Femur (tissue), 1 donor: ENCODE measurements at places on chromosomes 1 and 21.

DNA sequence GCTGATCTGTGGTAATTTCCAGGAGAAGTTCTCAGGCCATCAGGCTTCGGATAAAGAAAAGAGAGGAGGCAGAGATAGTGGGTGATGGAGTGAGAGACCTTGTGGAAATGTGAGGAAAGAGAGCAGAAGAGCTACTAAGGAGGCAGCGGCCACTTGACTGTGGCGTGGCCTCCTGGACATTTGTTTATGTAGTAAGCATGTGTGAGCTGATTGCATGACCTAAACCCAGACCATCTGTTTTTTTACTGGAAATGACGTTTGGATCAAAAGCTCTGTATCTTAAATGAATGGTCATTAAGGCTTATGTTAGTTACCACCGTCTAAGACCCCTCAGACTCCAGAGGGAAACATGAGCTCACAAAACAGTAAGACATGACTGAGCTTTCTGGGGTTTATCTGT is 13.6 kb downstream of the ATP1B1 start:
- DNase-seq: no peak

DNA sequence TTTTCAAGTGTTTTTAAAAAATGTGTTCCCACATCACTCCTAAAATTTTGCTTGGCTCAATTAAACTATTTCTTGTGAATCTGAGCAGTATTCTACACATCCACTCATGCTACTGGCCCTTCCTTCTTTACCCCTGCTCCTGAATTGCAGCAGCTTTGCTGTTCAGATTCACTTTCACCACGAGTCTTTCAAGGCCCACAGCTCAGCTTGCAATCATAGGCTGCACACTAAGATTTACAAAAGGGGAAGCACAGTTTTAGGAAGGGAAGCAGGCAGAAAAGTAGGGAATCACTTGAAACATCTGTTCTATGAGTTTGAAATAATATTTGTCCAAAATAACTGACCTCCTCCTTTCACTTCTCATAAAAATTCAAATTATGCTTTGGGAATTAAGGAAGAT is 70.9 kb upstream of the EDEM3 start:
- DNase-seq: no peak

DNA sequence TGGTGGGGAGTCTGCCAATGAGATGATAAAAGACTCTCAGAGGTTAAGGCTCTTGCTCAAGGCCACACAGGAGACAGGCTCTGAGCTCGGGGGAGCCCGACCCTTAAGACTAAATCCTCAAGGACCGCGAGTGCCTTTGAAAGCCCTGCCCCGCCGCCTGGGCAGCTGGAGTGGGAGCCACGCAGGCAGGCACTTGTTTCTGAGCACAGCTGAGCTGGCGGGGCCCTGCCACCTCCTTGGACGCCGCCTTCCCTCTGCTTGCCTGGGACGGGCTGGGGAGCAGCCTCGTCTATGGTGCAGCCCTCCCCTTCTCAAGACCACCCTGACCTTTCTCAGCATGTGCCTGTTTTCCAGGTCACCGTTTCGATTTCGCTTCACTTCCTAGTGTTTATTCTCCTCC is 169.3 kb downstream of the CAMTA1 start:
- no peak for DNase-seq

GRCh38 chr1:44707959-44708831 is 22.8 kb downstream of the RNU5D-1 start:
- DNase-seq: no peak

GRCh38 chr1:45403718-45404117 is 63.5 kb upstream of the MUTYH start:
- no peak for DNase-seq

GRCh38 chr1:61425040-61425439 is 299.9 kb downstream of the TM2D1 start:
- DNase-seq: no peak

DNA sequence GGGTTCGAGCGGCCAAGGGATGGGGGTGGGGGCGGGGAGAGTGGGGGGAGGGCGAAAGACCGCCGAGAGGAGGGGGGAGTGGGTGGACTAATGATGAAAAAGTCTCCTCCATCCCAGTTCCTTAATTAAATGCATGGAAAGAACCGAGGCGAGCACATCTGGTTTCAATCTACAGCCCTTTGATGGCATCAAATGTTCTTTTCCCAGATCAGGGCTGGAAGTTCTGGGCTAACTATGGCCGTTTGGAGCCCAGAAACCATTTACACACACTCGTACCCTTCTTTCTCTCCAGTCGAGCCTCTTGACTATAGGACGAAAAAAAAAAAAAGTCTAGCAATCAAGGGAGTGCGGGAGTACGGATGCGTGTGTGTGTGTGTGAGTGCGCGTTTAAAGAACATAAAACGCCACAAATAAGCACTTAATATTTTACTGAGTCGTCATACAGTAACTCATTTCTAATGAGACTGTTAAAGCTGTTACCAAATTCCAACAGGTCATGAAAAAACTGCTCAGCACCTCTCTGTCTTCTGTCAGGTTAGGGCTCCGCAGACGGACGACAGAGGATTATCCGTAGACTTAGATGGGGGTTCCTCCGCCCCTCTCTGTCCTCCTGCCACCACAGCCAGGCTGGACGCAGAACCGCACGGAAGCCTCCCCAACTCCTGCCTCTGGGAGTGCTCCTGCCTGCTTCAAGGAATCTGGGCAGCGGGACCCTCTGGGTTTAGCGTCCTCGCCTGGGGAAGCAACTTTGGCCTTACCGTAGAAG is 2.1 kb upstream of the PRRX1 start:
- peak; percentile 76 for DNase-seq

GRCh38 chr1:55882931-55883330 is 667.8 kb upstream of the USP24 start:
- DNase-seq: no peak

- DNase-seq: peak; percentile 59
These were observed 475.4 kb upstream of the NR5A2 start for GRCh38 chr1:199551967-199552565.

DNA sequence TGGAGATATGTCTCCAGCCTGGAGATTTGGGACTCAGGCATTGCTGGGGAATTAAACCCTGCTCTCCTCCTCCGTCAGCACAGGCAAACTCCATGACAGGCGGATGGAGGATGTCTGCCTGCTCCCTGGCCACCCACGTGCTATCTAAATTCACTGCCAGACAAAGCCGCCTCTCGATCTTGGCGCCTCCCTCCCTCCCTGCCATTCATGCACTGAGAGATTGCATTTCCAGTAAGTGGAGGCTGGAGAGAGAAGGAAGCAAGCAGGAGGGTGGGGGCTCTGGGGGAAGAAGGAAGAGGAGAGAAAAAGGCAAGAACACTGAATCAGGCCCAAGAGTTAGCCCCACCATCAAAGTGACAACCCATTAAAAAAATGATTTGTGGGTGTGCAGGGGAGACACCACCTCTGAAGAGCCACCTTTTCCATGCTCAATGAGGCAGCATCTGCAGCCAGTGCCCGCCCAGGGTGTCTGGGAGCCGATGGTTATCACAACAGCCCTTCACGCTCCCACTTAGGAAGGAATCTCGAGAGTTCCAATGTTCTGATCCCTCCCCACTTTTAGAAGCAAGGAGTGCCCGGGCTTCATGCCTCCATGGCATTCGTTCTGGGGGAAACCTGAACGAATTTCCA is 183.0 kb downstream of the HIVEP3 start:
- DNase-seq: no peak

DNA sequence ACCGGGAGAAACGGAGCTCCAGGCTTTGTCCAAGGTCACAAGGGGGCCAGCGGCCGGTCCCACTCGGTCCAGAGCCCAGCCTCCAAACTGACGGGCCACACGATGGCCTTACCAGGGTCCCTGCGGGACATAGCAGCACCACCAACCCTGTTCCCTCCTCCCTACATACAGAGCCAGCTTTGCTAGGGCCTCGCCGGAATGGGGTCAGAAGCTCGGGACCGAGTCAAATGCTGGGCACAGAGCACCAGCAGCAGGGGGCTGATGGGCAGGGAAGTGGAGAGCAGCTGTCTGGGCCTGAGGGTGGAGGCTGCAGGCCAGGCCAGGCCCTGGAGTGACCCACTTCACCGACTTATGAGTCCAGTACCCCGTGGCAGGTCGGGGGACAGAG is 14.9 kb upstream of the TTC39A start:
- DNase-seq: no peak

DNA sequence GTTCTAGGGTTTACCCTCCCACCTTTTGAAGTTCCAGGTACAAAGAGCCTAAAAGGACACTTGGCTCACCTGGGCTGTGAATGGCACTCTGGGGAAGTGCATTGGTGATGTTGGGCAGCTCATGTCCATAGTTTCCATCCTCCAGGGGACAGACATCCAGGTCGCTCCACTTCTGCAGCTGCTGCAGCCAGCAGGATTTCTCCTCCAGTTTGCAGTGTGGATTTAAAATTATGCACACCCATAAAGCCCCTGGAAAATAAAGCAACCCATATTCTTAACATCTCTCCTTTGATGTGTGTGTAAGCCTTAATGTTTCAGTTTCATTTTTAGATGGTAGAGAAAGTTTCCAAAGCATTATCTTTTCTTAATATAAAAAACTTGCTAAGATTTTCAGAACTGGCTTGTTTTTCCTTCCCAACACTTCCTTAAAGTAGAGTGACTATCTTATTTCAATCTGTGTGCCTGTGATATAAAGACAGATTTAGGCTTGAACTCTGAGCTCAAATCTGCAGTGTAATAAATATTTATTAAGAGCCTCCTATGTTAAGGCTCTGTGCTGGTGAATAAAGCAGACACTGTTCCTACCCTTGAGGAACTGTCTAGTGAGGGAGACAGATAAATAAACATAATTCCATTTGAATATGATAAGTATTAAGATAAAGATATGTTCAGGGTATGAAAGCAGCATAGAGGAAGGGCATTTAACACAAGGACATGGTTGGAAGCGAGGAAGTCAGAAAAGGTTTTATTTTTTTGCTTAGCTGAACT is 39.1 kb downstream of the UROD start:
- no peak for DNase-seq
